ENCODE measurements at places on chromosomes 4 and X.

GRCh38 chr4:122412547-122412946, 33.7 kb downstream of the ADAD1 start:
- DNase-seq = no peak

DNA sequence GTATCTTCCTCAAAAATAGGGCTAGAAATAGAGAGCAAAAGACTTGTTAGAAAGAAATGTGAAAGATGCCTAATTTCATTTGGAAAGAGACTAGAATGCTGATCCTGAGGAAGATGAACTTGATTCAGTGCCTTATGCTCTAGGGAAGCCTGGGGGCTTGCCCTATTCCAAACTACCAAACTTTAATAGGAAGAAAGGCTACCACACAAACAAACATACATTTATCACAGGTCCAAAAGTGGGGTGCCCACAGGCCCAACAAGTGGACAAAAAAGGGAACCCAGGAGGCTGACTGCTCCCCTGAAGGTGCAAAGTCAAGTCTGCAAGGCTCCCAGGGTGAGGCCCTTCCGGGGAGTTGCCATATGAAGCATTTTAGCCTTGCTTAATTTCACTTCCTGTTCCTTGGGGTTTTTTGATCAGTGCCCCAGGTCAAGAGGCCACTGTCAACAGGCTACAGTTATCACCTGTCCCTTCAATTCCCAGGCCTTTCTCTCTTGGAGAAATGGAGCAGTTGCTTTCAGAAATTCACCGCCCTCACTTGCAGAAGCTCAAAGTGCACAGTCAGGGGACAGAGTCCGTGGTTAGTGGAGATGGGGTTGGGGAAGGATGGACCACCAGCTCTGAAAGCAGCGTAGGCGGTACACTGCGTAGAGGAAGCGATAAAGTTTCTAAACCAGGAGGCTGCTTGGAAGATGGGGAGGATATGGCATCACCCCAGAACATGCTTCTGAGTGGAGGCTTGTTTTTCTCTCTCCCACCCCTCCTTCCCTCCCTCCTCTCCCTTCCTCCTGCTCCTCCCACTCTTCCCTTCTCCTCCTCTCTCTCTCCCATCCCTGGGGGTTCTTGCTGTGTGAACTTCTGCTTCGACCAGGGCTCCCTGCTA, 36.4 kb downstream of the TMEM154 start:
- no peak for DNase-seq

GRCh38 chr4:1365271-1366178, 18.5 kb downstream of the UVSSA start:
- DNase-seq = no peak

- DNase-seq = no peak
Observed at GRCh38 chr4:23084559-23085248, 392.0 kb downstream of the GBA3 start.

GRCh38 chr4:180696460-180697092, 1546.6 kb upstream of the TENM3 start:
- DNase-seq = no peak

- DNase-seq = no peak
Observed at GRCh38 chr4:19924761-19925160, 326.9 kb upstream of the SLIT2 start.

GRCh38 chr4:76950956-76951671, 1.6 kb downstream of the SEPTIN11 start:
- DNase-seq = no peak

- no peak for DNase-seq
Observed at GRCh38 chrX:150664290-150664689, 28.9 kb upstream of the MTMR1 start.

- DNase-seq = no peak
Observed at GRCh38 chr4:80803337-80803736, 227.2 kb upstream of the BMP3 start.

DNA sequence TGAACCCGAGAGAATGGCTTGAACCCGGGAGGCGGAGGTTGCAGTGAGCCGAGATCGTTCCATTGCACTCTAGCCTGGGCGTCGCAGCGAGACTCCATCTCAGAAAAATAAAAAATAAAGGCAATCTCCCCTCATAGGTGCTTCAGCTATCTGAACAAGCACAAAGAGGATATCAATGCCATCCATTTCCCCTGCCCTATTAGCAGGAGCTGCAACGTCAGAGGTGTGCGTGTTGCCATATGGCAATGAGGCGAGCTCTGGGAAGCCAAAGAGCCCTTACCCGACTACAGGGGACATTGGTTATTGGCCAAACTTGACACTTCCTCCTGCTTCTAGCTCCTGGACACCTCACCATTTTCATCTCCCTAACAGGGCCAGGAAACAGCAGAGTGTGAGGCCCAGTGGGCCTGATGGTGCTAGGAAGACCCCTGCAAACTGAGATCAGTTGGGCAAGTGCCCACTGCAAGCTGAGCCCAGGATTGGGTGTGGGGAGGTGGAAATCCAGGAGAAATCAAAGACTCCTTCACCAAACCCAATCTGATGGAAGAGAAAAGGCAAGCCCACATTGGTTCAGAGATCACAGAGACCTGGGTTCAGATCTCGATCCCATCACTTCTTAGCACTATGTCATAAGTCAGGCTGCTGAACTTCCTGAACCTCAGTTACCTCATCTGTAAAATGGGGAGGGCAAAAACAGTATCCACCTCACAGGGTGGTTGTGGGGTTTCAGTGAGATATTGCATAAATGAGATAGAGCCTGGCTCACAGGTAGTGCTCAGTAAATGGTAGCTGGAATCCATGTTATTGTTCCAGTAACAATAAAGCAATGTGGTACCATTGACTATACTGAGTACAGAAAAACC, 21.2 kb downstream of the SLC25A5 start:
- DNase-seq = no peak

GRCh38 chr4:185830263-185830994, 18.4 kb upstream of the SORBS2 start:
- DNase-seq = no peak

DNA sequence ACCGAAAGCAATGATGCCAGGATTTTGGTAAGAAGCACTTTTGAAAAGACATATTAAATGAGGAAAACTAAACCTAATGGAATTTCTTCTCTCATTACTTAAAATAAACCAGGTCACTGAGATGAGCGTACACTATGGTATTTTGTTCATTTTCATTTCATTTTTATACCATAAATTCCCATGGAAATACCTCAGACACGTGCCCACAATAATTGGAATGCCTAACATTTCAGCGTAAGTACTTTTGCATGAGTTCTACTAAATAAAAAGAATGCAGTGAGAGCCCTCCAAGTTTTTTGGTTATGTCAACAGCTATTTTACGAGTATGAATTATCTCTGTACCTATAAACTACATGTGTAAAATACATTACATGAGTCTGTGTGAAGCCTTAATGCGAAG, 3.2 kb downstream of the CAMK2D start:
- DNase-seq = no peak

DNA sequence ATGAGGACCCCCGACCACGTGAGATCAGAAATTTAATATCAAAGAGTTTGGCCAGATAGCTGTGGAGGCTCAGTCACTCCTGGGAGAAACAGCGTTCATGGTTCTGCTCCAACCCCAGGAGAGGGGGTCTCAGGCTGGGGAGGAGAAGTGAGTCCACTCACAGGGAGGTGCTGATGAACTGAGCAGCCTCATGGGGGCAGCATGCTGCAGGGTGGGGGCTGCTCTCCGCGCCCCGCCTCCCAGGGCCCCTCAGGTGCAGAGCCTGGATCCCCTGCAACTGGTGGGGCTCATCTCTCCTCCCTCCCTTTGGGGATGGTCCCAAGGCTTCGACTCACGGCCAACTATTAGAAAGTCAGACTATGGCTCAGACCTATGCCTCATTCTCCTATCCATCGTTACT, 26.6 kb upstream of the C4orf50 start:
- DNase-seq = no peak

DNA sequence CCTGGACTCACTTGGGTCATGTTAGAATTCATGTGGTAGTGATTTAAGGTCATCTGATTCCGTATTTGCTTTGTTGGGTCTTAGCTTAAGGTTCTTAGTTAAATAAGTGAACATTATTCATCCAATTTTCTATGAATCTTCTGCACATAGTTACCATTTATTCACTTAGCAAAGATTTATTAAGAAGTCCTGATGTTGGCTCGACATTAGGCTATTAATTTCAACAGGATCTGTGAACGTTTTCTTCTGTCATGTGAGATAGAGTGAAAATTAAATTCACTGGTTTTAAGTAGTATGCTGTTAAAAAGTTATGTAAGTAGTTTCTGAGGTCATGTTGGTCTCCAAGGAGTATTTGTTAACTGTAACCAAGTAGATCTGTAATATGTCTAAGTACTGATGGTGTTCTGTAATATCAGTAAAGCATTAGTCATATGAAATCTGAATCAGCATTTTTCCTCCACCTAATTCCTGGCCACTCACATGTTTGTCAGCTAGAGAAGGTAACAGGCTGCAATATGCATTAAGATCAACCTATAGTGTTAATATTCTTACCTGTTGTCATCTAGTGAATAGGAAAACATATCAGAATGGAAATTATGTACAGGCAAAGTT, 155.6 kb downstream of the PCDH7 start:
- DNase-seq = no peak

- DNase-seq = no peak
Observed at GRCh38 chr4:79831701-79832514, 241.1 kb downstream of the ANTXR2 start.

- no peak for DNase-seq
Observed at GRCh38 chr4:148097801-148098200, 344.4 kb downstream of the NR3C2 start.

- peak; percentile 49 for DNase-seq
Observed at GRCh38 chr4:186297013-186297645, 31.1 kb downstream of the F11 start.

DNA sequence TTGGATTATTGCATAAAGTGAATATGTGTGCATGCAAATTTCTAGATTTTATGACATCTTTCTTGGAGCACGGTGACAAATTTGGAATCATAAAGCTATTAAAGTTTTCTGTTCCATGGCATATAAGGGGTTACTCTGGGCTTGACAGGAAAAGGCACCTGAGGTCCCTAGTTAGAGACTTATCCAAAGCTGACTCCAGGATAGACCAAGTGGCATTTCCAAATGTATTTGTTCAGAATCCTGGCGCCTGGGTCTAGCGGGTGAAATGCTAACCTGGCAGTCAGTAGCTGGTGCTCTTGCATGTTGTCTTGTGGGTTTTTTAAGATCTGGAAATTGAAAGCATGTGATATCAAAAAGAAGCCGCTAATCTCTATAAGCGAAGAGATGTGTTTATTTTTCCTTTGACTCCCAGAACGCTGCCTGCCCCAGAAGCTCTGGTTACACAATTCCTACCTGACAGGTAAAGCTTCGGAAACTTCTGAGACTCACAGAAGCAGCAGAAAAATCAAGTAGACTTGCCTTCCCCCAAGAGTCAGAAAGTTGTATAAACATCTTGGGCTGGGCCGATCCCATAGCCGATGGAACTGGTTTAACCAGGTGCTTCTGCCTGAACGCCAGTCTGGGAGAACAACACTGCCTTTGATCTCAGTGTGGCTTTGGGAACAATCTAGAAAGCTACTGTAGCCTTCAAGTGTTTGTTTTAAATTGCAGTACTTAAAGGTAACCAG, 12.9 kb upstream of the ZCCHC4 start:
- peak; percentile 51 for DNase-seq

DNA sequence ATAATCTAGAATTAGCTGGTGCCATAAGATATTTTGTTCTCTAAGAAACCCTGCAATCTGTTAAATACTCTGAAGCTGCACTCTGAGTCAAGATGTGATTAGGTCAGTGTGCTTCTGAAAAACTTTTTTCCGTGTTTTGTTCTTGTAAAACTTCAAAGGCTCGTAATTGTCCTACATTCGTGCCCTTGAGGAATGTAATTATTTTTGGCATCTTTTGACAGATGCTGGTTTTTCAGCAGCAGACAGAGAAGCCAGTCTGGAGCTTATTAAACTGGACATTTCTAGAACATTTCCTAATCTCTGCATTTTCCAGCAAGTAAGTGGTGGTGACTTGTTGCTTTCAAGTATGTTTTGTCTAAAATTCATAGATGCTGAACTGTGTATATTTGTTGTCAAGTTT, 36.8 kb upstream of the TADA2B start:
- no peak for DNase-seq

- no peak for DNase-seq
Observed at GRCh38 chr4:113821856-113822255, 60.3 kb upstream of the CAMK2D start.

- DNase-seq = peak; percentile 49
Observed at GRCh38 chr4:152590179-152591031, 54.5 kb upstream of the FBXW7 start.

- DNase-seq = no peak
Observed at GRCh38 chr4:56796211-56796610, 25.3 kb downstream of the SPINK2 start.

DNA sequence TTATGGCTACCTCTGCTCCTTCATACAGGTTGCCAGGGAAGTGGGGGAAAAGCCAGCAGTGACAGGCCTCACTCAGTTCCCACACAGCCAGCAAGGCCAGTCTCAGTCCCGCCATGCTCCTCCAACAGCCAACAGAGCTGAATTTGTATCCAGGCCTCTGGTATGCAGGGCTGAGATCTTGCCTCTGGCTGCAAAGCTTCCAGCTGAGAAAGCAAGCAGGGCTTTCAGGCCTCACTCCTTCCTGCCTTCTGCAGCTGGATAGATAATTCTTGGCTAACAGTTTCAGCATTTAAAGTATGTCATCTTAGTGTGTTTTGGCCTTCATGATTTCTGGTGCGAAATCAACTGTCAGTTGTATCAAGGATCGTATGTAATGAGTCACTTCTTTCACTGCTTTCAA, 103.6 kb downstream of the GNL3L start:
- DNase-seq = no peak

DNA sequence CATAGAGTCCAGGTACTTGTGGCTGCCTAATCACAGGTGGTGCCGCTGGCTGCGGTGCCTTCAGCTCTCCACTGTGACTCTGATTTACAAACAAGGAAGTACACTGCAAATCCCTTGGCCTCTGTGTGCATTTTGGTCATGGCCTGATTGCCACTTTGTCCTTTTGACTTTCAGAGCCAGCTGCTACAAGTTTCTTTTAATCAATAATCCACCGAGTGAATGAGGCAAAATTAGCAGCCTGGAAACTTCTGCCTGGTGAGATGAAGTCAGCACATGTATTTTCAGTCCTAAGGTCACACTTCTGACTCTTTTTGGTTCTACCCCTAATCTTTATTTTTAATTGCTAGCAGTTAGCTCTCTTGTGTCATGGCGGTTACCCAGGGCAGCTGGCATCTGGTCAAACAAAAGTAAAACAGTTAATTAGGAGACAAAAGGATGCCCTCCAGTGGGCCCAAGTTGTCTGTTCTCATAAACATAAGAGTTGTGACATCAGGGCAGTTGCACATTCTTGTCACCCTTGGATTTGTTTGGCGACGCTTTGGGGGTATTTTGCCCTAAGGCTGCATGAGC, 62.3 kb upstream of the LNX1 start:
- no peak for DNase-seq

GRCh38 chrX:23557070-23557469, 110.2 kb upstream of the PRDX4 start:
- no peak for DNase-seq

DNA sequence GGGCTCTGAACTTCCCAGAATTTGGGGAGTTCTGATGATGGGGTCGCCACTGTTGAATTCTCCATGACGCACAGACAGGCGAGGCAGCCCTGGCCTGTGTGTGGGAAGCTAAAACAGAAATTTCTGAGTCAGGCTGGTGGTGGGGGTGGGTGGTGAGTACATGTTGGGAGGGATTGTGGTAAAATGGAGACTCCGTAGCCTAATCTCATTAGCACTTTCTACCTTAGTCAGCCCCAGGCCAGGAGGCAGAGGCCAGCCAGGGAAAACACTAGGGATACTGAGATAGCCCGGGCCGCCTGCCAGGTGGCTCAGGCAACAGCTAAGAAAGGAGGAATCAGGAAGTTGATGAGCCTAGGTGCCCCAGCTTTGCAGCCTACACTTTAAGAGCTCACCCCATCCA, 39.3 kb upstream of the NHSL2 start:
- no peak for DNase-seq
